ENCODE measurements at places on chromosomes 7 and 10.

GRCh38 chr7:99447943-99448342 lies 9.2 kb downstream of the CPSF4 start:
- no peak for DNase-seq

- DNase-seq, result no peak
Measured at GRCh38 chr7:2049782-2050510, 182.8 kb downstream of the MAD1L1 start.

DNA sequence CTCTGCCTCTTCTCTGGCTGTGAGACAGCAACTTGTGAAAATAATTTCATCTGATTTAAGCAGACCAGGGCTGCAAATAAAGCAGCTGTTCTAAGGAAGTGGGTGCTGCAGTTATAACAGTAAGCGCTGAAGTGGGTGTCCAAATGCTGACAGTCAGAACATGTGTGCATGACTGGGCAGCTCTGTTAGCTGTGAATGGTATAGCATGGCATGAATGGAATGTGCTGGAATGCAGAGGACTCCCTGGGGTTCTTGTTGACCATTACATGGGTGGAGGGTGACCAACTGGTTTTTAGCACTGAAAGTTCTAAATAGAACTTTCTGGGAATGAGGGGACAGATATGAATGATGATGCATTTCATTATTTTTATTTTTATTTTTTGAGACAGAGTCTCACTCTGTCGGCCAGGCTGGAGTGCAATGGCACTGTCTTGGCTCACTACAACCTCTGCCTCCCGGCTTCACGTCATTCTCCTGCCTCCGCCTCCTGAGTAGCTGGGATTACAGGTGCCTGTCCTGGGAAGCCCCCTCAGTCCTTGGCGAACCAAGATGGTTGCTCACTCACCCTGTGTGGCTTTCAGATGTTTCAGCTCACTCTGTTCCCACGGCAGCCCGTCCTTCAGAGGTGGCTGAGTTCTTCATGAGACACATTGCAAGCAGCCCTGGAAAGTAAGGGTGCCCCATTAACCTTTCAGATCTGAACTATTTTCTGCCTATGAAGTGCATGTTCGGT lies 319.8 kb upstream of the PHYHIPL start:
- DNase-seq, result no peak

- no peak for DNase-seq
Measured at GRCh38 chr7:133822868-133823552, 304.1 kb upstream of the LRGUK start.

DNA sequence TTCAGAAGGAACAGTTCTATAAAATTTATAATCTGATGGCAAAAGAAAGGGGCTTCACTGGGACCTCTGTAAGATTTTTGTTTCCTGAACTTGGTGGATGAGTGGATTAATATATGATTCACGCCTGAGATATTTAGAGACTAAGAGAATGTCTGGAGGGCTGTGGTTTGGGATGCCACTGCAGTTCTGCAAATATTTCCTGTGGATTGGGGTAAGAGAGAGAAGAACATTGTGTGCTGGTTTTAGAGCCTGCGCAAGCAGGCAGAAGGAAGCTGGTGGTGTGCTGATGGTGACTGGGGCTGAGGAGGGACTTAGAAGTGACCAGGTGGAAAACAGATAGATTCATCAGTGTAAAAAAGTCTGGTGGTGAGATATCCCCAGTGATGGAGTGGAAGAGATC lies 87.0 kb downstream of the SUGCT start:
- no peak for DNase-seq

- DNase-seq, result no peak
Measured at GRCh38 chr10:30505543-30506298, 71.7 kb downstream of the MAP3K8 start.

- no peak for DNase-seq
Measured at GRCh38 chr7:32108651-32109050, 38.4 kb upstream of the PDE1C start.

GRCh38 chr7:135167365-135167917 lies 3.1 kb downstream of the CYREN start:
- DNase-seq, result no peak

All from GM12864 (cell line).